Central memory CD4-positive, alpha-beta T cell (primary cell): ENCODE measurements at places on chromosomes 1 and 21.

DNA sequence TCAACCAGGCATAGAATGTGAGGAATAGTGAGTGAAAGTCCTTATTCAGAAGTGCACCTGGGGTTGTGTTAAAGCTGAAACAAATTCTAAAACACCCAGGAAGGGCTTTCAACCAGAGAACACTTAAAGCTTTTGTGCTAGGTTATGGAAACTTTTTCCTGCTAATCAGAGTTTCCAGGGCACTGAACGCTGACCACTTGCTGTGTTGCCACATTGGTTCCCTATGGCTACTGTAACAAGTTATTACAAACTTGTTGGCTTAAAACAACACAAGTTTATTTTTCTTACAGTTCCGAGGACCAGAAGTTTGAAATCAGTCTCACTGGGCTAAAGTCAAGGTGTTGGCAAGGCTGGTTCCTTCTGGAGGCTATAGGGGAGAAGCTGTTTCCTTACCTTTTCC is 300.6 kb downstream of the HHAT start:
- no peak for DNase-seq

DNA sequence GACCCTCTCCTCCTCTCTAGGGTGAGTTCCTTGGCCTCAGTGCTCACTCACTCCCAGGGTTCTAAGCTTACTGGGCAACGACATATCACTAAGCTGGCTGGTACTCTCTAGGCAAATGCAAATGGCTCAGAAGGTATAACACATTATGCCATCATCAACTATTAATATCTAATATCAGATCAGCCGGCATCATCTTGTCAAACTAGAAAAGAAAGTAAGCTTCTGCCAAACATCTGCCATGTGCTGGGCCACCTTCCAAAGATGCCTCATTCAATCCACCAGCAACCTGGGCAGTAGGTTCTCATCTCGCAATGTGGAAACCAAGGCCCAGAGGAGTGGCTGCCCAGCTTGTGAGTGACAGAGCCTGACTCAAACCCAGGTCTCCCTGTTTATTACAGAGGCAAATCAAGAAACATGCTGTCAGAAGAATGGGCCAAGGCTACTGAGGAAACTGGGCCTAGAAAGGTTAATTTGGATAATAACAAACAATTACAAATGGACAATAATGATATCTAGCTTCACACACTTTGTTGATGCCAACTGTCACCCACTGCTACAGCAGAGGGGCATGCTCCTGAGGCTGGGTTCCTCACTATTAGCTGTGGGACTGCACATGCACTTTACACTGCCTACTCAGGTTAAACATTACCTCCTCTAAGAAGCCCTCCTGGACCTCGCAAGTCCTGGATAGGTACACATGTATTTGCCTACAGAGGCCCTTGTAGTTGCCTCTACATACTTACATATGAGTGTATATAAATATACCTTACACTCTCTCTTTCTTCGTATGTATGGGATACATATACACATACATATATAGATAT is 183.3 kb upstream of the JUN start:
- DNase-seq: no peak

DNA sequence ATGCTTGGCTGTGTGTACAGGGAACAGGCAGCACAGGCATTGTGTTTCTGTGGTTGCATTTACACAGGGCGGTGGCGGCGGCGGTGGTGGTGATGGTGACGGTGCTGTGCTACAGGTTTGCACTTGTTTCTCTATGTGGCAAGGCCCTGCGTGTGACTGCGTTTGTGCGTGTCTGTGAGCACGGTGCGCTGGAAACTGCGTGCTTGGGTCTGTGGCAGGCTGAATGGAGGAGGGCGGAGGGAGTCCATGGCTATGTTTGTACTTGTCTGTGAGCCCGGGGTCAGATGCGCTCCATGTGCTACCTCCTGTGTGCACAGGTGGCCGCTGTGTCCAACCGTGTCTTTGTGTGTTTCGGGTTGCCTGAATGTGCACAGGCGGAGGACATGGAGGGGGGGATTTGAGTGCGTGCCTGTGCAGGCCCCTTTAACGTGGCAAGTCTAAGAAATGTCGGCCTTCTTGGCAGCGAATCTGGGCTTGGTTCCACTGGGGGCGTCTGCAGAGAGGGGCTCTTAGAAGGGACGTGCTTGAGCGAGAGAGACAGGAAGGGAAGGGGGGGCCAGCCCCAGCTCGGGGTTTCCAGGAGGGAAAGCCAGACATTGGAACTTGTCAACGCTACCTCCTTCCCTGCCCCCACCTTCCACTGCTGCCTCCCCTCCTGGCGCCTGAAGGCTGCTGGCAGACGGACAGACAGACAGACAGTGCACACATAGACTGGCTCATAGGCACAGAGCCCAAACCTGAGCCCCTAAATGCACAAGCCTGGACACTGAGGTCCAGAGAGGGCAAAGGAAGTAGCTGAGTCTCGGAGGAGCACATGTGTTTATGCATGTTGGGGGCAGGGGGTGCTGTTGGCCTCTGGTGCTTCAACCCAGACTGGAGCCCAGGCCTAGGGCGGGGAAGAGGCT is 32.7 kb upstream of the WASF2 start:
- peak; percentile 75 for DNase-seq

DNA sequence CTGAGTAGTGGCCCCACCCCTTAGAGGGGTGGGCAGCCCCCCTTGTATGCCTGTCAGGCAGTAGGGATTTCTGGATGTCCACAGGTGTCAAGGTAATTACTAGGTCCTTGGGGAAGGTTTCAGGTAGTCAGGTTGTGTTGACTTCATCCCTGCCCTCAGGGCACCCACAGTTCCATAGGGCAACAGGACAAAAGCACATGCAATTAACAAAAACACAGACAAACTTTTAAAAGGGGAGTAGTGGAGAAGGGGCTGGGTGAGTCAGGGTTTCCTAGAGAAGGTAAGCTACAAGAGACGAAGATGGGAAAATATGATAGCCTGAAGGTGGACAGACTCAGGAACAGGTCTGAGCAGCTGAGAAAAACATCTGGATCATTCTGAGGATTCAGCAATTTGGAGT is 14.1 kb downstream of the KRTCAP2 start:
- no peak for DNase-seq

GRCh38 chr21:33588485-33589335 is at the start of gene DONSON:
Gene DONSON (minus strand): TSS chr21:33588684. CDS start chr21:33588641, 43 bp downstream.
- DNase-seq: peak; percentile 87

DNA sequence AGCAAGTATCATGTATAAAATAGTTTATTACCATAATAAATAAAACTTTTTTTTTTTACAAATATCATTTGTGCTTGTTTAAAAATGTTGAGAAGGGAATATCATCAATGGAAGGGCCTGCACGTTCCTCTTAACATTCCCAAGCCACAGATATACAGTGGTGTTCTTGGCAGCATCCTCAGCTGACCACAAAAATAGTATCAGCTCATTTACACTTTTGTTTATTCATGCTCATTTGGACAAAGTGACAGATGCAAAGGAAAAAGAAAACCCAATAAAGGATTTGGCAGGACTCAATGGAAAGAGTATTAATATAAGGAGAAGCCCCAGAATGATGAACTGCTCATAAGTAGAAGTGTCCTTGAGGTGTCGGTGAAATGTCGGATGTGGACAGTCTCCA is 349.6 kb downstream of the HHAT start:
- DNase-seq: no peak

DNA sequence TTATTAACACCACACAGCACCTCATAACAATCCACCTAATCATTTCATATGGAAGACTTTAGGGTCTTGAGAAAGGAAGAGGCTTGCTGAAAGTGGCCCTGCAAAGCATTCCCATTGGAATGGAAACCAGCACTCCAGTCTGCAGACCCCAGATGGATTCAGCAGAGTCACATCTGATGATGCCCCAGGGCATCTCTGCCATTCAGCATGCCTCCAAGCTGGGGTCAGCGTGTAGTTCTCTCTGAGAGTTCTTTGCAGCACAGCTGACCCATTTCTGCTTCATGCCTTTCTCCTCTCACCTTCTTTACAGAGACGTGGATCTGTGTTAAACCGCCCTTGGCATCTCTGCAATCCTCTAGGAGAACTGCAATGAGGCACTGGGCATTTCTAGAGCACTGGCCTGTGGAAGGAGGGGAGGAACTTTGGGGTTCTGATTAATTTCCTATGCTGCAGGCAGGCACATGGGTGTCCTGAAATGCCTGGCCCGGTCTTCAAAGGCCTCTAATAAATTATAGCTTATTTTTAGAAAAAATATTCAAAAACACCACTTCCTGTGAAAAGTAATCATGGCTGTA is 2.6 kb upstream of the LUZP1 start:
- no peak for DNase-seq

GRCh38 chr21:45146306-45146705 is 71.9 kb downstream of the ADARB1 start:
- DNase-seq: no peak

GRCh38 chr21:46304955-46305354 is 18.7 kb downstream of the C21orf58 start:
- no peak for DNase-seq

DNA sequence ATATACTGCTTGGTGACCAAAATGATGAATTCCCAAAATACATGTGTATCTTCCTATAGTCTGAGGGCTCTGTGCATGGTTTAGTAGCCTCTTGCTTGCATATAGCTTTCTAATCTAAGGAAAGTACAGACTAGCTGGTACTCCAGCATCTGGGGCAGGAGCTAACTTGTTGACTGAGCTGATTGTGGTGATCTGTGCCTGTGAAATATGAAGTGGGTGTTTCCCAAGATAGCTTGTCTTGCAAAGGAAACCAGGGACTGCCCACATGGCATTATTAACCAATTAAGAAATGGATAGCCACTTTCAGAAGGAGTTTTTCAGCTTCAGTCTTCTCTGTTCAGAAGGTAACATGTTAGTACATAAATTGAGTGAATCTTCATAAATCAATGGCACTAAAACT is 219.8 kb downstream of the NEGR1 start:
- DNase-seq: no peak

GRCh38 chr1:102896771-102897170 is 211.6 kb downstream of the COL11A1 start:
- no peak for DNase-seq

GRCh38 chr1:156394835-156395461 is 25.9 kb downstream of the RHBG start:
- no peak for DNase-seq

- no peak for DNase-seq
These were observed 689.5 kb upstream of the NCAM2 start for GRCh38 chr21:20308586-20309315.

DNA sequence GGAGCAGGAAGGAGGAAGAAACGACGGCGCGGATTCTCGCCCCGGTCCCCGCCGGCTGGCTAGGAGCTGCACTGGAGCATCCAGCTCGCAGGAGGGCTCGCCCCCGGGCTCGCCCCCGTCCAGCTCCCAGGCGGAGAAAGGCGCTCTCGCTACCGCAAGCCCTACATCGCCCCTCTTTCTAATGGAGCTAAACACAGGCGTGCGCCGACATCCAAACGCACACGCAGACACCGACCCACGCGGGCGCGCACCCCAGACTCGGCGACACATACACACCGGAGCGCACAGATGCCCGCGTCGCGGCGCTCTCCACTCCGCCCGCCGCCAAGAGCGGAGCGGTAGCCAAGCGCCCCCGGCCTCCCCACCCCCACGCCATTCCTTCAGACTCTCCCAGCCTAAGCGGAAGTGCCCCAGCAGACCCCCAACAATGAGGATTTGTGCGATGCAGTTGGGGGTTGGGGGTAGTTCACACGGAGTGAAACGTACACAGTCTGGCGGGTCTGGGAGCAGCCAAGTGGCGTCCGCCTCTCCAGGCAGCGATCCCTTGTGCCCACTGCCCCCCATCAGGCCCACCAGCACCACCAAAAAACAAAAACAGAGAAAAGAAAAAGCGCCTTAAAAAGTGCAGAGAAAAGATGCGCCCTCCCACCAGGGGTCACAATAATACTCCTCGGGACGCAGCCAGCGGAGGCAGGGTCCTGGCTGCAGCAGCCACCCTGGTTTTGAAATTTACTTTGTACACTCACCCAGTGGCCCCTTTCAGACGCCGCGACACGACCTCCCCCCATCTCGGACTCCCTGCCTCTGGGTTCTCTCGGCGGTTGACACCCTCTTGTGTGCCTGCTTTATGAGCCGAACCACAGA is 1.4 kb downstream of the DAB1 start:
- DNase-seq: no peak

DNA sequence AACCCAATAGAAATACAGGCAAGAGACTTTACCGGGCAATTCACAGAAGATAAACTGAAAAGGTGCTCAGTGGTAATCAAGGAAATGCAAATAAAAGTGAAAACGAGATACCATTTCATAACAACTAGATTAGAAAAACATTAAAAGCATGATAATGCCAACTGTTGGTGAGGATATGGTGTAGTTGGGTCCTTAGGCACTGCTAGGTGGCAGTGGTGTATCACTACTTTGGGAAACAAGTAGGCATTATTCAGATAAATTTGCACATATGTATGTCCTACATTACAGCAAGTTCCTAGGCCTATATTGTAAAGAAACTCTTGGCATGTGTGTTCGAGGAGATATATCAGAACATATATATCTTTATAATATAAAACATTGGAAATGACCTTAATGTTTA is 31.0 kb downstream of the AZIN2 start:
- DNase-seq: no peak

DNA sequence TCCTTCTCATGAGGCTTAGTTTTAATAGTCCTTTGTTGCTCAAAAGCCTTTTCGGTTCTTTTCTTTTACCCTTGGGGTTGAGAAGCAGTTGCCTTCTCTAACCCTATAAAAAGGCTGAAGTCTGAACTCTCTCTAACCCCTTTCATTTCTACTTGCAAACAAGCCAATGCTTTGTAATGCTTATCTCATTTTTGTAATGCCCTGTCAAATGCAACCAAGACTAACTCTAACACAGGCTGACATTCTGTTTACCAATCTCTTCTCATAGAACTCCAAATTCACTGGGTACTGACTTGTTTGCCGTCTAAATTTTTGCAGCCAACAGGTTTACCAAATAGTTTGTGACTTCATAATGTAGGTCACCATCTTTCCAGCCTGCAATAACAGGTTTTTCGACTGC is 233.9 kb upstream of the SNX7 start:
- no peak for DNase-seq
